CD8-positive, alpha-beta T cell (primary cell): ENCODE measurements at places on chromosomes 12 and 14. TPM values are rescaled to one million over a fixed set of nuclear protein-coding genes. Genes with fewer than 3 reads are reported as not detected.

DNA sequence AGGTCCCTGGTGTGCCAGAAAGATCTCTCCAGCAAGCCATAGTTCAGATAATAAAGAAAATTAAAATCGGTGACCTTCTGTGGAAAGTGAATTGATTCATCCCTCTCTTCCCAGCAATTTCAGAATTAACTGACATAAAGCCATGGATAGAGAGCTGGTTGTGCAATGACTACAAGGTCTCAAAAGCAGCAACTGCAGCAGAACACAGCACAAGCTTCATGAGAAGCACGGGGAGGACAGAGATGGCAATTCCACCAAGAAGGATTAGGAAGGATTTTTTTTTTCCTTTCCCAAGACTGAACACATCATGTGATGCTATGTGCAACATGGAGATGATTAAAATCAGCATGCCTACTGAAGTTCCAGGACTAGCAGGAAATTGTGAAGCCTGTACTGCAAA lies 154.9 kb upstream of the PLEKHG7 start:
- no peak for DNase-seq

- no peak for DNase-seq
Measured at GRCh38 chr14:86961106-86961716, 1031.8 kb downstream of the GALC start.

DNA sequence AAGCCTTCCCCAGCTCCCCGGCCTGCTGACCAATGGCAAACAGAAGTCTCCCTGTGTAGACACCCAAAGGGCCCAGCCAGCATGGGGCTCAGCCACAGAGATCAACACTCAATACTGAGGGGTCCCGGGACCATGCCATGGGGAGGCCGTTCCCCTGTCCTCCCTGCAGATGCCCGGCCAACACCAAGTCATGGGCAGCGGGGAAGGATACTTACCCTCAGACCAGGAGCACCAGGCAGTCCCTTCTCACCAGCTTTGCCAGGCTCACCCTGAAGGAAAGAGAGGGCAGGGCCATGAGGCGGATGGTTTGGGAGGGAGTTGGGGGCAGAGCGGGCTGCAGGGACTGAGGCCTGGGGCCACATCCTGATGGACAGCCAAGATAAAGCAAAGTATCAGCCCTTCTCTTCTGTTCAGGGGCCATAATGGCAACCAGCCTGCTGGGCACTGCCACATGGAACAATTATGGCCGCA lies 19.9 kb downstream of the COL2A1 start:
- DNase-seq, result no peak

GRCh38 chr12:2507814-2508213 lies 287.0 kb upstream of the FKBP4 start:
- no peak for DNase-seq

- no peak for DNase-seq
Measured at GRCh38 chr14:69244946-69245345, 15.0 kb upstream of the GALNT16 start.

GRCh38 chr12:122544537-122544936 lies 17.5 kb downstream of the KNTC1 start:
- DNase-seq, result no peak

- DNase-seq, result no peak
Measured at GRCh38 chr12:88969127-88969526, 383.2 kb downstream of the DUSP6 start.

- DNase-seq, result no peak
Measured at GRCh38 chr14:29755311-29756018, 172.2 kb downstream of the PRKD1 start.

GRCh38 chr12:13313886-13314285 lies 117.4 kb downstream of the EMP1 start:
- DNase-seq, result no peak

DNA sequence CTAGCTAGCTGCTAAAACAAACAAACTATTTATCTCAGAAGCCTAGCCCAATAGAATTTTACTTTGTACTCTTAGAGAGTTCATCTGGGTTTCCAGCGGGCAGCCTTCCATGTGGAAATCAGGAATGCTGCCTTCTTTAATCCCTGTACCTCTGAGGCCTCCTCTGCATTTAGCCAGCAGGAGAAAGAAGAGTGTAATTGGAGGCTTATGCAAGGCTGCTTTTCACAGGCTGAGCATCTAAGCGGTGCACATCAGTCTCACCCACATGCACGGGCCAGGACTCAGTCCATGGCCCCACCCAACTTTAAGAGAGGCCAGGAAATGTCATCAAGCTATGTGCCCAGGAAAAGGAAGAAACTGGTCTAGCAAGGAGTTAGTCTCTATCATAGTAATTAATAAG lies 14.0 kb upstream of the PTGDR start:
- DNase-seq, result no peak

GRCh38 chr12:67853204-67853603 lies 136.0 kb upstream of the IFNG-AS1 start:
- no peak for DNase-seq

DNA sequence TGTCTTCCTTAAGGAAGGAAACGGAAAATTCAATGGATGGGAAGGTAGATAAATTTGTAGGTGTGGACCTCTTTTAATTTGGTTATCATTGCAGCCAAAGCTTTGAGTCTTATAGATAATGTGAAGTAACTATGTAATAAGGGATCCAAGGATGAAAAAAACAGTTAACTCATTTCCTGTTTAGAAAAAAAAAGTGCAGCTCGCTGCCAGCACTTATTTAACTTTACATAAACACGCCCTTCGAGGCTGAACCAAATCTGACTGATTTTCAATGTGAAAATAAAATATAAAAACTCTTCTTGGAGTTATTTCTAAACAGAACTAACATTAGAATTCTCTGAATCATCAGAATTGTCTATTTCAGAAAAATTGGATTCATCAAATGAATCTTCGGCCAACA lies 7.0 kb downstream of the NUBPL start:
- DNase-seq, result no peak

DNA sequence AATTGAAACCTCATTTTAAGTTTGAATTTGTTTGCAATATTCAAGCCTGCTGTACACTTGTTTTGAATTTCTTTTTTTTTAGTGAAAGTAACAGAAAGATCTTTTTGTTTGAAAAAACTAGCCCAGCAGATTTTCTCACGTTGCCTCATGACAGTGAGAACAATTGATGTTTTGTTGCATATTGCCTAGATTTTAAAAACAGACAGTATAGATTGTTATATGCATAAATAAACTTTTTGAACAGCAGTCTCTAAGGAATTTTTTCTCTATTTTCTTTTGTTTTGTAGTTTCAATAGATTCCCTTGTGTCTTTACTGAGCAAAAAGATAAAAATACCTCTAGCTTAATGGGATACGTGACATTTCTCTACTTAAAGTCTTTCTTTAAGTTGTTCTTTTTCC lies 15.4 kb downstream of the OR6C6 start:
- no peak for DNase-seq

DNA sequence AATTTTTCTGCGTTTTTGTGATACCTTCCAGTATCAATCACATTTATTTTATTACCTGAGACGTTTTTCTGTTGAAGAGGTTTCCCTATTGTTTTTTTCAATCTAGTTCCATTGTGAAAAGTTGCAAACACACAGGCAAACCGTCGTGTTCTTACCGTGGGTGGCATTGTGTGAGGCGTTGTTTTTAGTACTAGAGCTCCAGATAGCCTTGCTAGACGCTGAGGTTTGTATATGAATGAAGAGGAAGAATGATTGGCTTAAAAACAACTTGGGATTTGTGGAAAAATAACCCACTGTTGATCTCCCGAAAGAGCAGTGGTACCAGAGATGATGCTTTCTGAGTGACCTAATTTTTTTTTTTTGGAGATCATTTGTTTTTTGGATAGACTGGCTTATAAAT lies 1.0 kb downstream of the SOCS4 start:
- DNase-seq, result no peak

DNA sequence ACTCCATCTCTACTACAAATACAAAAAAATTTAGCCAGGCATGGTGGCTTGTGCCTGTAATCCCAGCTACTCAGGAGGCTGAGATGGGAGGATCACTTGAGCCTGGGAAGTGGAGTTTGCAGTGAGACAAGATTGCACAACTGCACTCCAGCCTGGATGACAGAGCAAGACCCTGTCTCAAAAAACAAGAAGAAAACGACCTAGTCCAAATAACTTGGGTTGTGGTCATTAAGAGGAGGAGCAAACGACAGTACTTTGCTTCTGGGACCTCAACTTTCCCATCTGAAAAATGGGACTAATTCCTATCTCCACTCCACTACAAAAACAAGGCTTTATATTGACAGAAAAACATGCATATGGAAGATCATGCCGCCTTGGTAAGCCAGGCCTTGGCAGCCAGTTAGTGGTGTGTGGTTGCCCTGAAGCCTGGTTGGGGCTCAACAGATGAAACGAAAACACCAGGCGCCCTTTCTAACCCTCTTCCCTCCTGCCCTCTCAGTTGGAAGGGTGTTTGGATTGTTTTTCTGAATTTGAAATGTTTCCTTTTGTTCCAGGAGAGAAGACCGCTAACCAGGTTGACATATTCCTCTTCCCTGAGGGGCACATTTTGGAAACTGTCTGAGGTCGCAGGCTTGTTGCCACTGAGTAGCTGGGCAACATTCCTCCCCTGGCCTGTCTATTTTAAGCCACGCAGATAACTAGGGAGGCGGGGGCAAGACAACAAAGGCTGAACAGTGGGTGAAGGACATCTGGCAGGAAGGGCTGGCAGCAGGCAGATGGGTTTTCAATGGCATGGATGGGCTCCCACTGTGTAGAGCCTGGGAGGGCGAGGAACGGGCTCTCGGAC lies 13.7 kb upstream of the VPS37B start:
- DNase-seq, result no peak

- DNase-seq, result no peak
Measured at GRCh38 chr14:102226356-102227125, 78.4 kb downstream of the MOK start.

DNA sequence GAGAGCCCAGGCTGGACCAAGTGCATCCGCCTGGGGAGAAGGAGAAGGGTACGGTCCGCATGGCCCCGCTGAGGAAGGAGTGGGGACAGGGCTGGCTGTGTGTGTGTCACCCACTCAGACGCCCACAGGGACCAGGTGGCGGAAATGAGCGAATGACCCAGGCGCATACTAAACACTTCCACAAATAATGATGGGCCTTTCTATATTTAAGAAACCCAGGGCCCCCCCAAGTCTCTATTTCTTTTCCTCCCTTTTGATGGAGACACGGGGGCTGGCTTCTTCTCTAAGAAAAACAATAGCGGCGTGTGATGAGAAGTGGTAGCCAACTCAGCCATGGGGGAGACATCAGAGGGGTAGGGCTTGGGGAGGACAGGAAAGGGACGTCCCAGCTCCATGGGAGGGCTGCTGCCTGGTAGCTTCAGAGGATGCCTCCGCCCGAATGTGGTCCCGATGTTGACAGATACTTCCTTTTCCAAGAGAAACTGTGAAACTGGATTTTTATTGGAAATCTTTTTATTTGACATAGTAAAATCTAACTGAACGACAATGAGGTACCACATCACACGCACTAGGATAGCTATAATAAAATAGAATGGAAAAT lies 6.3 kb upstream of the MAP1LC3B2 start:
- DNase-seq, result no peak

GRCh38 chr12:59046763-59047534 lies 126.6 kb upstream of the LRIG3 start:
- DNase-seq, result no peak

GRCh38 chr12:13817131-13817530 lies 164.3 kb downstream of the GRIN2B start:
- DNase-seq, result no peak

DNA sequence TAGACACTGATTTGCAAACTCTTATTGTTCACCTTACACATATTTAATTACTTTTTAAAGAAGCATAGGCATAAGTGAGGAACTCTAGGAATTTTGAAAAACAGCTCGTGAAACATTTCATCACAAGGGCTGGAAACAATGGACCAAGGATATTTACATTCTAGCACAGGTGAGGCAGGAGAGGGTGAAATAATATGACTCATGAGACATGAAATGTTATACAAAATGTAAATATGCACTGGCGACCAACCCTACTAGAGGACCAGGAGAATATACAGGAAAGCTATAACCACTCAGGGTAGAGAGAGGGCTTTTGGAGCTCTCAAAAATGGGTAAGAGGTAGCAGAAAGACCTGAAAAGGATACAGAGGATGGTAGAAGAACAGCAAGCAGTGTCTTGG lies 115.3 kb downstream of the PTGER2 start:
- DNase-seq, result no peak

DNA sequence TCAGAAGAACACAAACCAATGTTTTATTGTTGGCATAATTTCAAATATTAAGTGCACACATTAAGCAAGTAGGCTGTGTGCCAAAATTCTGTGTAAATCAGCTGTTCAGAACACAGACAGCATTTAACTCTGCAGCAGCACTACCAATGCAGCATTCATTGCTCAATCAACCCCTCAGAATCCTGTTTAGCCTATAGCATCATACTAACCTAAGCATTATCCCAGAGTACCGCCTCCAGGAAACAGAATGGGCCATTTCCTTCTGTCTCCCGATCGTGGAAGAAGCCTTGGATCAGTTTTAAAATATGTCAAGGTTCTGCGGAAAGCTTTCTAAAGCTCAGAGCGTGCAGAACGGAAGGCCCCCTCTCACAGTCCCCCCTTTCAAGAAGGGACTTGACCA lies 3.3 kb downstream of the IL26 start:
- DNase-seq, result no peak

DNA sequence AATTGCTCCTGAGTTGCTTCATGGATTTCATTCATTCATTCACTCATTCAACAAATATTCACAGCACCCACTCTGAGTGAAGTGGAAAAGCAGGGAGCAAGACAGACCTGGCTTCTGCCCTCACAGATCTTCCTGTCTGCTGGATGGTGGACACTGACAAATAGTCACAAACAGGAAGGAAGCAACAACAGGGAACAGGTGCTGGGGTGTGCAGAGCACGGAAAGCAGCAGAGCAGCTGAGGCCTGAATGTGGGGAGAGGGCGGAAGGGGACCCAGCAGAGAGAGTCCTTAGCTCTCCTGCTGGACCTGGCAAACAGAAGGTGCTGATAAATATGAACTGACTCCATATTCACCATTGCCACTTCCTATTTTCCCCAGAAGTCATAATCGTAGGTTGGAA lies 54.4 kb downstream of the SETD3 start:
- no peak for DNase-seq

IL31 gene
- total RNA-seq, result not detected

LRRC10 gene
- total RNA-seq, result not detected

CFAP251 gene
- 0.68 TPM for total RNA-seq

LTBP2 gene
- 0.81 TPM for total RNA-seq

MFAP5 gene
- total RNA-seq, result not detected

TGFB3 gene
- 6.9 TPM for total RNA-seq

TPPP2 gene
- not detected for total RNA-seq

KRT6C gene
- not detected for total RNA-seq

HNF1A gene
- total RNA-seq, result not detected

KERA gene
- not detected for total RNA-seq

PSMB11 gene
- not detected for total RNA-seq

DPY19L2 gene
- 3.4 TPM for total RNA-seq

BIN2 gene
- 115 TPM for total RNA-seq
